ENCODE measurements at places on chromosomes 7 and 10.

- no peak for DNase-seq
Measured at GRCh38 chr7:66301737-66302136, 96.6 kb downstream of the TPST1 start.

- DNase-seq = no peak
Measured at GRCh38 chr7:31033674-31034300, 18.3 kb upstream of the ADCYAP1R1 start.

GRCh38 chr10:132890301-132890700 lies 52.1 kb downstream of the CFAP46 start:
- no peak for DNase-seq

GRCh38 chr10:86049442-86049841 lies 317.2 kb downstream of the GRID1 start:
- DNase-seq = no peak

- DNase-seq = no peak
Measured at GRCh38 chr10:97185326-97186058, at the start of gene SLIT1. TSS of gene SLIT1 (minus strand) at chr10:97185959. CDS start at chr10:97185674, 285 bp downstream.

DNA sequence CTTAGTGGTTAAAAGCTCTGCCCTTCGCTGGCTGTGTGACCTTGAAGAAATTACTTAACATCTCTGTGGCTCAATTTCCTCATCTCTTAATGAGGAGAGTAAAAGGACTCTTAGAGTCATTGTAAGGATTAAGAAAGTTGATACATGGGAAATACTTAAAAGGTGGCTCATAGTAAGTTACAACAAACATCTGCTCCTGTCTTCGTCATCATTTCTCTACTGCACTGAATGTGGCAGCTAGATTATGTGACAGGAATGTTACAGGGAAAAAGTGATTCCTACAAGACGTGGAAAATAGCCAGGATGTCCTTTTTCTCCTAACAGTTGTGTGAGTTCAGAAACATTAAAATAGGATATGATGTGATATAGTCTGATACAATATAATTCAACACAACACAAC lies 184.7 kb downstream of the FRMD4A start:
- no peak for DNase-seq

DNA sequence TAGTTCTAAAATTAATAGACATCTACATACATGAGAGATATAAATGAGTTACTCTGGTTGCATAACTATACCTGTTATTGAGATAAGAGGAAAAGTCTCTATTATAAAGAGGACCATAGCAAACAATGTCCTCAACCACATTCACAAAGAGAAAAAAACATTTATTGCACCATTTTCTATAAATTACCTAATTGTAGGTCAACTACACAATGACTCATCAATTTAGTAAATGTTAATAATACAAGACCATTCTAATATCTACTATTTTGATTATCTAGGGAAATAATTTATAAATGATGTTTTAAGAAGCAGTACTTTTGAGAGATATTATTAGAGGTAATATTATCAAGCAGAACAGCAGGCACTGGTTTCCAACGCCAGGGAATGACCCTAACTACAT lies 246.1 kb downstream of the AGMO start:
- no peak for DNase-seq

DNA sequence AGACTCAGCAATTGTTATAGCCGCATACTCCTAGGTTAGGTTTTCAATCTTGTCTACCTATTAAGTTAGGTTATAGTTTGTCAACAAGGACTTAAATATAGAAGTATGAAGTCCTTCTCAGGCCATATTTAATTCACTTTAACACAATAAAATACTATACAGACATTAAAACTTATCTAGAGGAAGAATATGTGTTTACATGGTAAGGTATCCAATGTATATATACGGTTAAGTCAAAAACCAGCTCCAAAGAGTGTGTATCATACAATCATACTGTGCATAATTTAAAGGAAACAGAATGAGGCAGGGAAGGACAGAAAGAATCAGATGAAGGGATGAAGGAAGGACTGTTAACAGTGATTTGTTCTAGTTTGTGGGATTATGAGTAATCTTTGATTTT lies 79.5 kb upstream of the LANCL2 start:
- no peak for DNase-seq

- no peak for DNase-seq
Measured at GRCh38 chr7:2494191-2495130, 18.3 kb upstream of the GRIFIN start.

GRCh38 chr10:11234857-11235531 lies 217.3 kb downstream of the CELF2 start:
- no peak for DNase-seq

GRCh38 chr10:132377326-132377725 lies 19.7 kb upstream of the PWWP2B start:
- no peak for DNase-seq

- DNase-seq = no peak
Measured at GRCh38 chr7:139232377-139232717, 1.3 kb downstream of the UBN2 start.

- DNase-seq = peak; percentile 83
Measured at GRCh38 chr7:27110186-27111031, 7.9 kb upstream of the HOXA2 start.

GRCh38 chr10:74926791-74927585 lies 100.6 kb downstream of the KAT6B start:
- no peak for DNase-seq

GRCh38 chr7:152485826-152486225 lies 50.0 kb upstream of the KMT2C start:
- DNase-seq = no peak

- no peak for DNase-seq
Measured at GRCh38 chr7:133784486-133785001, 342.6 kb upstream of the LRGUK start.

- DNase-seq = no peak
Measured at GRCh38 chr7:48250441-48250951, 79.2 kb downstream of the ABCA13 start.

GRCh38 chr7:5296015-5296610 lies 13.4 kb downstream of the SLC29A4 start:
- no peak for DNase-seq

GRCh38 chr10:21737106-21737505 lies 203.1 kb downstream of the MLLT10 start:
- no peak for DNase-seq

- DNase-seq = no peak
Measured at GRCh38 chr7:1752771-1753563, 82.9 kb downstream of the ELFN1 start.

DNA sequence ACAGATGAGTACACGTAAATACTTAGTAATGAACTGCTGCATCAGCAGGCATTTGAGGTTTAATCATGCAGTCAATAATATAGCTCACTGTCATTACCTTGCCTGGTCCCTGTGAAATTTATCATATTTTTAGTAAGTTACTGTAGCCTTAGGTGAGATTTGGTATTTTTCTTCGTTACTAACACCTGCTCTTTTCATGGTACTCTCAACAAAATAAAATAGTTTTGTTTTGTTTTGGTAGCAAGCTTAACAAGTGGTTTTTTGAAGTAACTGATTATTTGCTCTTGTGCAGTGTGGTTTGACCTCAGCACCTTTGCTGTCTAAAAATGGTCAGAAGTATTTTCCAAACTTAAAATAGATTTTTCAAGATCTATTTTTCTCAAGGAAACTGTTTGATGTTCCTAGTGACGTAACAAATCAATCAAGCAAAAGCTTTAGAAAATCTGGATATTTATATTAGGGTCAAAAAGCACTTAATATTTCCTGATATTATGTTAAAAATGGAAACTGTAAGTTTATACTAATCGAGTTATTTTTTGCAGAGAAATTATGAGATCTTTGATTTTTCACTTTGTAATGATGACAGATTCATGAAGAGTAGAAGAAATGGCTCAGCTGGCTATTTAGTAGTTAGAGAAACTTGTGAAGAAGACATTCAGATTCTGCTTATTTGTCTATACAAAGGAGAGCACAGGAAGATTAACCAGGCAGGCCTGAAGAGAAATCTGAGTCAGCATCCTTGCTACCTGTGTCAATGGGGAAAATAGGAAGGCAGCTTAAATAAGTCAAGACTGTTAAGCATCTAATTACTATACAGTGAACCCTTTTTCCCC lies 21.0 kb upstream of the RPA3 start:
- no peak for DNase-seq

GRCh38 chr10:52447931-52448353 lies 133.9 kb downstream of the DKK1 start:
- DNase-seq = no peak

GRCh38 chr7:115822380-115822779 lies 208.2 kb downstream of the TFEC start:
- no peak for DNase-seq

DNA sequence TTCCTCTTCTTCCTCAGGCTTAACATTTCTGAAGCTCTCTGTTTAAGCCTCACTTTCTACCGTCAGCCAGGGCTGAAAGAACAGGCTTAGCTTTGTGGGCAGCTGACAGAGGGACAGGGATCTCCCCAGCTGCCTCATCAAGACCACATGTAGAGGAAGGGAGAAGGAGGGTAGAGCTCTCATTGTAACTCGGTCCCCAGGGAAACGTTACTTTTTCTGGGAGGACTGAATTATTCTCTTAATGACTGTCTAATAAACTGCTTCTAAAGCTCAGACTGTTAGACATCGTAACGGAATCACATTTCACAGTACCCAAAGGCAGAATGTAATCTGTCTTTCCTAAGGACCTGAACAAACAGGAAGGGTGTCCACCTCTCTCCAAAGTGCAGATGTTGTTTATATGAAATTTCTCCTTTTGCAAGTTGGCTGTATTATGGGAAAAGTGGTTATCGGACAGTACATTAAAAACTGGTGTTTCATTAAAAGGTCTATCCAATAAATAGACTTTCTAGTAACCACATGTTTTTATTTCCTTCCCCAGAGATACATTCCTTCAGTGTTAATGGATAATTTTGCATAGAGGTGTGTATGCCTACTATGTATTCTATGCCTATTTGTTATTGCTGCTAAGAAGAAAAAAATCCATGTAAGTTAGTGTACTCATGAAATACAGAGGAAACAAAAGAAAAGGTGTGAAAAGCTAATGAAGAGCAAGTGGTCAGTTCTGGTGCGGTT lies 144.2 kb downstream of the CTTNBP2 start:
- DNase-seq = no peak

- no peak for DNase-seq
Measured at GRCh38 chr7:44079331-44080021, 2.9 kb downstream of the POLM start.

- no peak for DNase-seq
Measured at GRCh38 chr10:1507436-1507835, 229.9 kb downstream of the ADARB2 start.

- DNase-seq = peak; percentile 80
Measured at GRCh38 chr10:77919713-77920108, 6.8 kb downstream of the DLG5 start.

DNA sequence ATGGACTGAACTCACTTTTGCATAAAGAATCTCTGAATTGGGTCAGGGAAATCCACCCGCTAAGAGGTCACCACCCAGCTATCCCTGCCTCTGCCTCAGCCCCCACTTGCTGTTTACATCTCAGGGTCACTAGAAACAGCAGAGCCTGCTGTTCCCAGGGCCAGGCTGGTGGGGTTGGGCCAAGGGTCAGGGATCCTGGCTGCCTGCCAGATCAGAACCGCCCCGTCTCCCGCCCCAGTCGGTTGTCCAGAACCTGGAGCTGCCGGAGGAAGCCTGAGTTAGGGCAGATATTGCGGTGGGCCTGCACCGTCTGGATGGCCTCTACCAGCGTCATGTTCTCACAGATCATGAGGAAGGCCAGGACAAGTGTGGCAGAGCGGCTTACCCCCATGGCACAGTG lies 17.0 kb upstream of the SAMD8 start:
- DNase-seq = no peak

DNA sequence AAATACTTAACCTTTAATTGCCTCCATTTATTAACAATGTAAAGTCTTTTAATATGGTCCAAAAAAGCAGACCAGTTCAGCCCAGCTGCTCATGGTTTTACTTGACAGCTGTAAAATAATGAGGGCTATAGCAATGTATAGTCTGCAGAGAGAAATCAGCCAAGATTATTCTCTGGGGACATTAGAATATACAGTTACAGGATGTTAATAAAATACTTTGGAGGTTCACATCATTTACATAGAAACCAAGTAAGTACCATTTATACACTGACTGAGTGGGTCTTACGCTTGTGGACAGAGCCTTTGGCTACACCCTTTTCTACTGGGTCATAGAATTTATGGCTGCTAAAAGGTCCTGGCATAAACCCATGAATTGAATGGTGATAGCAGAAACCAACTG lies 340.7 kb upstream of the CELF2 start:
- no peak for DNase-seq

GRCh38 chr7:28157076-28157745 lies 23.4 kb downstream of the JAZF1 start:
- no peak for DNase-seq

DNA sequence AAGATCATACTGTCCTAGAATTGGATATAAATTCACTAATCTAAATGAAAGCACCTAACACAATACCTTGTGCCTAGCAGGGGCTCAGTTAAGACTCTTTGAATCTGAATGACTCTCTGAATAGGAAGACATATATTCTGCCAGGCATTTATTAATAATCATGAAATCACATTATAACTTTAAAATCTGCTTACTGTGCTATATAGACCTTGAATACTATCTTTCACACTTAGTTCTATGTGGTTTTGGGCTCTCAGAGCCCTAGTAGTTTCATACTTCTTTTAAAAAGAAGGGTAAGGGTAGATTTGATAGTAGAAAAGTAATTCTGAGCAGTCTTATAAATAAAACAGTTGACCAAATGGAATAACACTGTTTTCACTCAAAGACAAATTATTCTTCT lies 10.2 kb downstream of the UBN2 start:
- no peak for DNase-seq

DNA sequence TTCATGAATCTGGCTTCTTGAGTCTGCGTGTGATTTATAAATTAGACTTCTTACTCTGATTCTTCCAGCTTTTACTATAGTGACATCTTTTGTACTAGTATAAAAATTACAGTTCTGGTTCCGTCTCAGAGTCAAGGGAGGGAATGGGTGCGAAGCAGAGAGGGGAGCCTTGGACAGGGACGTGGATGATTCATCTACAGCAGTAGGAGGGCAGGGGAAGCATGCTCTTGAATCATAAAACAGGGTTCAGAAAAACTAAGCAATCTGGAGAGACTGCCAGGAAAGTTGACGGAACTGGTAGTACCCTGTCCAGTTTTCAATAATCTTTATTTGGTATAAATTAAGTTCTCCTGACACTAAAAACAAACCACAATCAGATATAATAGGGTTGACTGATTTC lies 58.1 kb downstream of the ITGA8 start:
- no peak for DNase-seq

DNA sequence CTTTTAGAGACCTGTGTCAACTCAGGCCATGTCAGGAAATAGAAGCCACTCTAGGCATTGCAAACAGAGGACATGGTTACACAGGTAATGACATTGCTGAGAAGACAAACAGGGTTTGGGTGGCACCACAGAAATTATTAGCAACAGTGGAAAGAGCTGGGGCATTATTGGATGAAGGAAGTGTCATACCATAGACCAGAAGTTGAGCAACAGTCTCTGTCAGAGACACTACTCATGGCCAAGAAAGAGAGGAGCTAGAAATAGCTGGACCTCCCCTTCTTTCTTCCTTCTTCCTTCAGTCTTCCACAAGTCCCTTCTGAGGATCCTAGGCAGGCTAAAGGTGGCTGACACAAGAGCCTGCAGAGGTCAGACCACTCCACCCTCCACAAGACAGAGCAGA lies 4.2 kb upstream of the LIPA start:
- no peak for DNase-seq

All from HTR-8/SVneo (cell line).